Activated T-cell treated with anti-CD3 and anti-CD28 coated beads for 1 hour (primary cell): ENCODE measurements at places on chromosomes 4 and X.

GRCh38 chr4:45776146-45776545 is 347.7 kb downstream of the GABRG1 start:
- DNase-seq: no peak

GRCh38 chr4:150411520-150411919 is 170.4 kb upstream of the MAB21L2 start:
- DNase-seq: no peak

DNA sequence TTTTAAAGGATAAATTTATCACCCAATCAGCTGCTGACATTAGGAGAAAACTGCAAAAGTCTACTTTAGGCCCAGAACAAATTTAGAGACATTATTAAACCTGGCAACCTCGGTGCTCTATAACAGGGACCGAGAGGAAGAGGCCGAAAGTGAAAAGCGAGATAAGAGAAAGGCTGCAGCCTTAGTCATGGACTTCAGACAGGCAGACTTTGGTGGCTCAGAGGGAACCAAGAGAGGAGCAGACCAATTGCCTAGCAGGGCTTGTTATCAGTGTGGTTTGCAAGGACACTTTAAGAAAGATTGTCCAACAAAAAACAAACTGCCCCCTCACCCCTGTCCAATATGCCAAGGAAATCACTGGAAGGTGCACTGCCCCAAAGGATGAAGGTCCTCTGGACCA is 12.8 kb upstream of the UGT2B10 start:
- DNase-seq: no peak

GRCh38 chrX:124467202-124467601 is 120.8 kb downstream of the SH2D1A start:
- no peak for DNase-seq

GRCh38 chr4:88447371-88448095 is 9.4 kb upstream of the HERC5 start:
- no peak for DNase-seq

GRCh38 chr4:177582992-177583391 is 140.8 kb upstream of the AGA start:
- DNase-seq: no peak

GRCh38 chr4:86100539-86101215 is 259.2 kb downstream of the MAPK10 start:
- DNase-seq: no peak

DNA sequence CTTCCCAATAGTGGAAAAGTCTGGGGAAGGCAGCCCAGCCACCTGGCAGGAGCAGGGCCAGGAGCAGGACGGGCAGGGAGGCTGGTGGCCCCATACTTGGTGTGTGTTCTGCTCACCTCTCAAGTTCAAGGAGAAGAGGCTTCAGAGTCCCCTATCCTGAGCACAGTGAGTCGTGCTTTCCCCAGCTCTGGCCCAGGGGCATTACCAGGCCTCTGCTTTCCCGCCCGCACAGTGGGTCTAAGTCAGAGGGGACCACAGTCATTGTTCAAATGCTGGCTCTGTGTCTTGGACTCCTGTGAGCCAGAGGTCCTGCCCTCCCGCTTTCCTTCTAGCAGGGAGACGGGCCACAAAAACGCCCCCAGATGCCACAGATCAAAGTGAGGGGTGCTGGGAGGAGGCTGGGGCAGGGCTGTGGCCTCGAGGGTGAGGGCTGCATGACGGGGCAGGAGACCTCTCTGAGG is 27.6 kb downstream of the HTRA3 start:
- no peak for DNase-seq

DNA sequence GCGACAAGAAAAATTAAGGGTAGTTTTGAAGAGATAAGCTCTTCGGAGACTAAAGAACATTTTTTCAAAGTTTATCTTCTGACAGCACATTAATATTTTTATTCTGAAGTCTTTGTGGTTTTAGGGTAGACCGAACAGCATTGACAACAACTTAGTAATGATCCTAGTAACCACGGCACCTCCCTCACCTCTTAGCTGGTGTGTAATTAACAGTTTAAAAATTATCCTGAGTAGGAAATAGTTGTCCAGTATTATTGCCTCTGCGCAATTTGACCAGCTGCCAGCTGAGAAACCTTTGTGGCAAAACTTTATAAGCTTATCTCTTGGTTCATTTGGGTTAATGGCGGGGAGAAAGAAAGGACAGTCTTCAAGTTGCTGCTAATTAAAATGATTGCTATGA is 213.6 kb downstream of the CBLL2 start:
- DNase-seq: no peak

GRCh38 chrX:104310090-104310489 is 55.4 kb upstream of the ESX1 start:
- no peak for DNase-seq

DNA sequence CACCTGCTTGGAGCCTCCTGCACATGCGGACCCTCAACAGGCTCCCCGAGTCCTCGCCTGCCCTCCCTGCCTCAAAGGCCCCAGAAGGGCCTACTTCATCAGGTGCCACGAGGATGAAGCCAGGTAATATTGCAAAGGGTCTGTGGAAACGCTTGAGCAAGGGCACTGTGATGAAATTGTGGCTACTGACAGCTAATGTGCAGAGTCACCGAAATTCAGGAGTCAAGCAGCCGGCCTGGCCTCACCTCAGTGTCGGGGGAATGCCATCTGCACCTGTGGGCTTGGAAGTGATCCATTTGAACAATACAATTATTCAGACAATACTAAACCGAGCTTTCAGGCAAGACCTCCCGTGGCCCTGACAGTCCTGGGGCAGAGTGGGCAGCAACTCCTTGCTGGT is 3.1 kb upstream of the FGFR3 start:
- DNase-seq: no peak

GRCh38 chr4:86358257-86358656 is 1.6 kb downstream of the MAPK10 start:
- no peak for DNase-seq

GRCh38 chr4:21768349-21769310 is 179.9 kb downstream of the KCNIP4 start:
- DNase-seq: no peak

- peak; percentile 13 for DNase-seq
Measured at GRCh38 chrX:23901805-23902204, 5.9 kb downstream of the APOO start.

DNA sequence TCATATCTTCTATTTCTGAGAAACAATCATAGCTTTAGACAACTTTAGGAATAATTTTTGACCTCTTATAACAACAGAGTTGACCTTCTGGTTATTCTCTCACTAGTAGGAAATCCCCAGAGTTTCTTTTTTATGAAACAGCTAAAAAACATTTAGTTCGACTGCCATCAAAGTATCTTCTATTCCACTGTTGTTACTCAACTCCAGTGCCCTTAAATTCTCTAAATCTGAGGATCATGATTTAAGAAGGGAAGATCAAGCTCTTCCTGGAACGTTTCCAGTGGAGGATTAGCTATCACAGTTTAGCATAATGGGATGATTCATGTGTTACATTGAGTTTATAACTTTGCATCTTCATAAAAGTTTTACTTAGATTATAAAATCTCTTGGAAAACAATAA is 134.9 kb upstream of the VEGFC start:
- DNase-seq: no peak

DNA sequence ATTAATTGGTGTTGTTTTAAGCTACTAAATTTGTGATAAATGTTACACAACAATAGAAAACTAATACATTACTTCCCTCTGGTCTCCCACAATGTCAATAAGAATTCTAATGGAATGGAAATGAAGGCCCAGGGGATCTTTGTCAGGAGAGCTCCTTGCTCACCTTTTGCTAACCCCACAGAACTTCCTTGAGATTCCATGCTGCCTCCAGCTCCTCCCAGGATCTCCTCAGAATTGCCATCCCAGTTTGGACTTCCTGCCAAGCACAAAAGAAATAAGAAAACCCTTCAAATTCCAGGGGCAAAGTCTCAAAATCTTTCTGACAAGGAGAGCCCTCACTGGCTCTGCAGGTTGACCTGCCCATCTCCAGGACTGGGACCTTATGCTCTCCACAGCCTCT is 43.2 kb downstream of the ITIH6 start:
- DNase-seq: no peak

- DNase-seq: no peak
Measured at GRCh38 chrX:49276671-49277534, 7.3 kb downstream of the PPP1R3F start.

DNA sequence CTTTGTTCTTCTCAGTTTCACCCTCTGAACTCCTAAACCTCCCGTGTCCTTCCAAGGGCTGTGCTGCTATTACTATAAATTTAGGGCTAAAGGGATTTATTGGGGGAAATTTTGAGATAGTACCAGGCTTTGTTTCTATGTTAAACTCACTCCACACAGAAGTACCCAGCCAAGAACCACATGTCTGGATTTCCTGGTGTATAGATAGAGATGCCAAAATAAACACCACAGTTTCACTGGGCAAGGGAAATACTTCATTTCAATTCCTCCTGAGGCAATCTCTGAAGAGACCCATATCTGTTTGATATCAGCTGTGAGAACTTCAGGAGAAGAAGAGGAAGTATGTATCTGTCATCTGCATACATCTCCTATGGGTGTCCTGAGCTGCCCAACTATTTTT is 21.7 kb upstream of the CLNK start:
- DNase-seq: no peak

- DNase-seq: no peak
Measured at GRCh38 chr4:154427149-154427548, 64.5 kb downstream of the DCHS2 start.

GRCh38 chr4:114383721-114384120 is 214.9 kb upstream of the UGT8 start:
- no peak for DNase-seq

GRCh38 chr4:90780193-90780592 is 653.0 kb downstream of the CCSER1 start:
- DNase-seq: no peak

DNA sequence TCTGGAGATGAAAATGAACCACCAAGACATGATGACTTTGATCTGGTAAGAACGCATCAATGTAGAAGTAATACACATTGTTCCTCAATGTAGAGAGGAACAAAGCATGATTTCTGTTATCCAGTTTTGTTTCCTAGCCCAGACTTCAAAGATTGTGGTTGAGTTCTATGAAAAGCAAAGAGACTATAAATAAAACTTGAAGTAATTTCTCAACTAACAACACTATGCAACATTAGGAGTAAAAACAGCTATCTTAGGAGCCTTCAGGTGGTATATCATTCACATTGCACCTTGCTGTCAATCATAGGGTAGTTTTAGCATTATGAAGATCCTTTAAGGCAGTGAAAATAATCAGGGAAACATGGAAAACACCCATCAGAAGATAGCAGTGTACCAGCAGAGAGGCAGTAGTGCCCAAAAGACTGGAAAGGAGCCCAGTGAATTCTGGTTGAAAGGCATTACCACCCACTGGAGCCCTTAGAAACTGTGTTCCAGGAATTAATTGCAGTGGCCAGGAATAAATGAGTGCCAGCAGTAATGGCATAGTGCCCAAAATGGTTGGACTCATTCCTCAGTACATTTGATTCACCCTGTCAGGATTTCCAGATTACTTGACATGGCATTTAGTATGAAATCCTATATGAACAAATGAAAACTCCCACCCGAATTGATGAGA is 300.7 kb upstream of the CXXC4 start:
- DNase-seq: no peak

DNA sequence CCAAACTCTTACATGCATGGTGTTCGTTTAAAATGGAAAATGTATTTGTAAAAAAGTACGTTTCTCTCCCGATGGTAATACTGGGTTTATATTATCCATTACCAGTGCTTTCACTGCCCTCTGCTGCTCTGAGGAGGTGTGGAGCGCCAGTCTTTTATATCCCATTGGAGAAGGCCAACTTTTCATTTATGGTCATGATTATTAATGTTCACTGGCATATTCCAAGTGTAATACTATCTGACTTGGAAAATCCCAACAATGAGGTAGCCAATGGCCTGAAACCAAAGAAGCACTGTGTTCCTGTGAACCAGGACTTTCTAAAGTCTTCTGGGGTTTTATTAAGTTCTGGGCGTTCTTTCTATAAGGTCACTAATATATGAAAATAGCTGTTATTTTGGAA is 80.7 kb downstream of the SYNPO2 start:
- no peak for DNase-seq

DNA sequence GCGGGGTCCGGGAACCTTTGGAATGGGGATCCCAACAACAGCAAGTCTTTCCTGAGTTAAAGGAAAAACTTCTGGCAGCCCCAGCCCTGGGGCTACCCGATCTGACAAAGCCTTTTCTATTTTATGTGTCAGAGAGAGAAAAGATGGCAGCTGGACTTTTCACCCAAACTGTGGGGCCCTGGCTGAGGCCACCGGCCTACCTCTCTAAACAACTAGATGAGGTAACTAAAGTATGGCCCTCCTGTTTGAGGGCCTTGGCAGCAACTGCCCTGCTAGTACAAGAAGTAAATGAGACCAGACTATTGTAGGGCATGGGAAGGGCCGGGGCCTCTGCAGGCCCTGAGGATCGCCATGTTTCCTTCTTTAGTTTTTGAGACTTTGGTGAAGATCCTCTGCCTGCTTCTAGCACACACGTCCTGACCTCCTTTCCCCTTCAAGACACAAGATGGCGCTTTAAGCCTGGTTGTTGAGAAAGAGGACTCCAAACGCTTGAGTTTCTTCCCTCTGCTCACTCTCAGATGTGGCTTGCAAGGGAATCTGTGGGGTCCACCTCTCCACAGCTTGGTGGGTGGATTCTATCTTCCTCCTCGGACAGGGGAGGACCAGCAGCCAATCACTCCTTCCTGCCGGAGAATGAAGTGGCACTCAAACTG is 18.5 kb upstream of the DRD5 start:
- no peak for DNase-seq

DNA sequence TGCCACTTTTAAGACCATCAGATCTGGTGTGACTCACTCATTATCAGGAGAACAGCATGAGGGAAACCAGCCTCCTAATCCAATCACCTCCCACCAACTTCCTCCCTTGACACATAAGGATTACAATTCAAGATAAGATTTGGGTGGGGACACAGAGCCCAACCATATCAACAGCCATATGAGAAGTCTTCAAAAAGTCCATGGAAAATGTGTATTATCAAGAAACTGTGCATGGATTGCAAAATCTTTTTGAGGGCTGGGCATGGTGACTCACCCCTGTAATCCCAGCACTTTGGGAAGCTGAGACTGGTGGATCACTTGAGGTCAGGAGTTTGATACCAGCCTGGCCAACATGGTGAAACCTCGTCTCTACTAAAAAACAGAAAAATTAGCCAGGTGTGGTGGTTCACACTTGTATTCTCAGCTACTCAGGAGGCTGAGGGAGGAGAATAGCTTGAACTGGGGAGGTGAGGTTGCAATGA is 17.8 kb upstream of the RPL39 start:
- no peak for DNase-seq

DNA sequence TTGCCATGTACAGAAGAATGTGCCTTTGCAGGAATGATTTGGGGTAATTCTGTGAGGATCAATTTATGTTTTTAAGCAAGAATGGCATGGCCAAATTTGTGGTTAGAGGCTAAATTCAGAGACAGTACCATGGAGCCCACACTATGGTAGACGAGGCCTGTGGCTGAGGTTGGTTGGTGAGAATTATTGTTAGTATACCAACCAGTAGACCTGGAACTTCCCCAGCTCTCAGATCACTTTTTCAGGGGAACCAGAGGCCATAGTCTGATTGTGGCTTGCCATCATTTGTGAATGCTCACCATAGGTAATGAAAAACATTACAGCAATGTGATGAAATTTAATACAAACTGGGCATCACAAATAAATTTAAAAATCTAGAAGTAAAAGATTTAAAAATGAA is 56.3 kb downstream of the SHISA3 start:
- DNase-seq: no peak

- no peak for DNase-seq
Measured at GRCh38 chr4:85970535-85970934, 389.3 kb downstream of the MAPK10 start.

GRCh38 chr4:174869339-174869738 is 40.3 kb upstream of the GLRA3 start:
- no peak for DNase-seq
